ENCODE measurements at places on chromosomes 3 and 15.

DNA sequence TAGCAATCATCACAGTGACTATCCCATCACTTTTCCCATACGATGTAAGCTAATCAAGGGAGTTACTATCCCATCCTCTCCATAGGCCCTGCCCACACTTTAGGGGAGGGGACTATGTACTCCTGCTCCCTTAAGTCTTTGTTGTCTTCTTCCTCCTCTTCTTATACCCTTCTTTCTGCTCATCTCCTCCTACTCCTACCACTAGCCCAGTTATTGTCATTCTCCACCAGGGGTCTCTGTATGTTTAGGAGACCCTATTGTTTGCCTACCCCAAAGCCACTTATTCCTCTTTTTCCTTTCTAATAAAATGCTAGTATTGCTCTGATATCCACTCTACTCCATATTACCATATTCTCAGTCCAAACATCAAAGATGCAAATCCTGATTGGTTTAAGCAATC lies 27.8 kb downstream of the STAC start:
- DNase-seq: no peak

- no peak for DNase-seq
These were observed 586.6 kb downstream of the TAFA4 start for GRCh38 chr3:68345781-68346180.

DNA sequence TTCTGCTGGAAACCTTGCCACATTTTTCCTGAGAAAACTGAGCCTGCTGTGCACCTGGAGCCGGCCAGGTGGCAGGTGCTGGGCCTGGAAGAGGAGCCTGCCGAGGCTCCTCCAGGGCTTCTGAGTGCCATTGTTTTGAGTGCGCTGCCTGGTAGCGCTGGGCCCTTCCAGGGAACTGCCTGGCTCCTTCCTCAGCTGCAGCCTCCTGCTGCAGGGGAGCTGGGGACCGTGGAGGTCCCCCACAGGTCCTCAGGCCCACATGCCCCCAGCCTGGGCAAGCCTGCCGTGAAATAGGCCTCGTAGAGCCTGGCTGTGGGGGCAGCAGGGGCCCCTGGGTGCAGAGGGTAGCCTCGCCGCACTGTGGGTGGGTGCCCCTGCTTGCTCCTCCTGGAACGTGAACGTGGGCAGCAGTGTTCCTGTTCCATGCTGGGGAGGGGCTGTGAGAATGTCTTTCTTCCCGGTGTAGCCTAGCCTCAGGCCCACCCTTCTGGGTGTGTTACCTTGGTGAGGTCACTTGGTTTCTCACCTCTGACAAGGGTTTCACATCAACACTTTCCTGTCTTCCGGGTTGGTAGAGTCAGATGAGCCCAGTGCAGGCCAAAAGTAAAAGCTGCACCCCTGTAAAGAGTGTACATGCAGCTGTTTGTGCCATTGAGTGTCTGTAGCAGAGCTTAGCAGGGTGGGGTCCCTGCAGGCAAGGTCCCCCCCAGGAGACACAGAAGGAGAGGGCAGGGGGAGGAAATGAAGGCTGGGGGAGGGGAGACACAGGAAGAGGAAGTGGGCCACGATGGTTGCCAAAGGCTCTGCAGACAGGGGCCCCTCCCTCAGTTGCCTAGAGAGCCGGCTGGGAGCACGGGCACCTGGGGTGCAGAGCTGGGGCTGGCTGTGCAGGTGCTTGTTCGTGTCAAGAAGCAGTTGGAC lies 34.5 kb downstream of the KLF13 start:
- DNase-seq: peak; percentile 92

GRCh38 chr3:125589547-125590122 lies 5.7 kb downstream of the OSBPL11 start:
- no peak for DNase-seq

DNA sequence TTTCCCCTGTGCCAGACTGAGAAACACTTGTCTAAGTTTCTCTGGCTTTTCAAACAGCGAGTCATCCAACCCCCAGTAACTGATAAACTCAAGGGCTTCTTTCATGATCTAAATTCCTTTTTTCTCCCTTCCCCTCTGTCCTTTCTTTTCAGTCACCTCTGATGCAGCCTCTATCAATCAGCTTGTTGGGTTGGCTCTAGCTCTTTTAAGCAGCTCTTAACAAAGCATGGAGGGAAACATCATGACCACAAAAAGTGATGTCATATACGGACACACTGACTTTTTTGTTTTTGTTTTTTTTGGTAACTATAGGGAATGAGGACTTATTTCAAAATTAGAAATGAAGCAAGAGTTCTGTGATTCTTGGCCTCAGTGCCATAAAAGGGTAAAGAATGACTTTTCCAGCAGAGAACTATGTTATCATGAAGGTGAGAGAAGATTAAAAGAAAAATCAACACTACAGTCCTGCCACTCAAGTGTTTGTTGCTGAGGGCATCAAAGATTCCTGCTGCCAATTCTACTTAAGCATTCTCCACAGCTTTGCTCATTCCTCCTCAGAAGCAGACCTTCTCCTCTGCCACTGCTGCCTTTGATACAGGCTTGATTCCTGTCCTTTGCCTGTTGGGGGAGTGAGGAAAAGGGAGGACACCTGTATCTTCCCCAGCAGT lies 457.0 kb upstream of the ONECUT1 start:
- DNase-seq: no peak

DNA sequence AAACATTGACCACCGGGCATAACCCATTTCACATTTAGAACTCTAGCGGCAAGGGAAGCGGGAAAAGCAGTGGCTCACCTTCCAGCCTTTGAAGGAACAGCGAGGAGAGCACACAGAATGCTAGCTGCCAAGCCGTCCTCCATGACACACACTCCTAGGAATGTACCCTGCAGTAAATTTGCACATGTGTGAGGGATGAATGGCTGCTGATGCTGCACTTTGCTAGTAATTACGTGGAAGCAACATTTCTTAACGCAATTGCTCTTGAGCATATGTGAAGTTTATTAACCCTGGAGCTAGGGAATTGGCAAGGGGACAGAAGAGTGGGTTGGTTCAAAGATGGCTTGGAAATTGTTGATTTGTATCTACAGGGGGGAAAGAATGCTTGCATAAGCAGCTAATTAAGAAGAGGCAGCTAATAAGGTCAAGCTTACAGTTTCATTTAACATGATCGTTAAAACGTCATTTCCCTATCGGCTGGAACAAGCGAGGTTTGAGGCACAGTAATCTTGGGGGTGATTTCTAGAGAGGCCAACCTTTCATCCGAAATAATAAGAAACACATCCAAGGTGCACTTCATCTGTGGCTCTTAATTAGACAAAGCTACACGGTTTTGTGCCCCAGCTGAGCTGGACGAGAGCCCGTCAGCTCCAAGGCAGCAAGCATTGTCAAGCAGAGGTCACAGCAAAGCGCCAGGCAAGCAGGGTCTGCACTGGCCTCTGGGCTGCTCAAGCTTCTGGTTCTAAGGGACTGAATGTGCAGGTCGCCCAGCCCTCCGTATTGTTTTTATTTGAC lies 123.4 kb downstream of the CHSY1 start:
- no peak for DNase-seq

GRCh38 chr3:147311716-147312115 lies 94.6 kb downstream of the ZIC4 start:
- no peak for DNase-seq

- peak; percentile 27 for DNase-seq
These were observed 2.7 kb downstream of the ADAMTS7 start for GRCh38 chr15:78808550-78808949.

DNA sequence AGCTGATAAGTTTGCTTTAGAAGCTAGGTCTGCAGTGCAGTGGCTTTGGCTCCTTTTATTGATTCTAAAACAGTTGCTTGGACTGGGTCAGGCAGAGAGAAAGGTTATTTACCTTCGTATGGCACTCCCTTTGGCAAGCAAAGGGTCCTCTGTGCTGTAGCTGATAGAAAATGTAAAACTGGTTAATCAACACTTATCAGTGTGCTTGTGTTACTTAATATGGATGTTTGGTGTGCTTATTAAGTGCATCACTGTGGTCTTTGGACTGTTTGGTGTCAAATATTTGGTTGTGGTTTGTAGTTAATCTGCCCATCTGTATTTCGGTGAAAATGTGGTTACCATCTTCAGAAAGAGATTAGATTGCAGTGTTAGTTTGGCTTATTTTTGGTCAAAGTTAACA lies 16.0 kb downstream of the UBE2E2 start:
- no peak for DNase-seq

- no peak for DNase-seq
These were observed 409.4 kb downstream of the PDCD6IP start for GRCh38 chr3:34207806-34208205.

GRCh38 chr15:99423186-99424130 lies 142.3 kb upstream of the MEF2A start:
- DNase-seq: peak; percentile 60

GRCh38 chr3:178350763-178351162 lies 185.5 kb upstream of the KCNMB2 start:
- DNase-seq: no peak

DNA sequence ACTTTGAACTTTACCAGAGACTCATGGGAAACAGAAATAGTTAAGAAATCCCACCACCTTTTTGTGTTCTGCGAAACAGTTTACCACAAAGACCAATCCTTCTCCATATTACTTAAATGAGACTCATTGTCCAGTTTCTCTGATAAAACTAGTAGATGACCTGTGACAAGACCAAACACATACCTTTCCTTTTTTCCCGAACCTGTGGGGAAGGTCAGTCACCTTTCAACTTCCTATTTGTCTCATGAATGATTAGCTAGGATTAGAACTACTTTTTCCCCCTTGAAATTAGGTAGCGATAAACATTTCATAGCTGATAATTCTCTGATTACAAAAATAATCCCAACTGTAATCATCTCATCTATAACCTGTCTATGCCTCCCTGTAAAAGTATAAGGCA lies 2.3 kb upstream of the TBC1D5 start:
- DNase-seq: no peak

- no peak for DNase-seq
These were observed 52.7 kb downstream of the ZNF445 start for GRCh38 chr3:44424758-44425157.

GRCh38 chr3:159795681-159796175 lies 192.9 kb upstream of the IL12A start:
- DNase-seq: no peak

DNA sequence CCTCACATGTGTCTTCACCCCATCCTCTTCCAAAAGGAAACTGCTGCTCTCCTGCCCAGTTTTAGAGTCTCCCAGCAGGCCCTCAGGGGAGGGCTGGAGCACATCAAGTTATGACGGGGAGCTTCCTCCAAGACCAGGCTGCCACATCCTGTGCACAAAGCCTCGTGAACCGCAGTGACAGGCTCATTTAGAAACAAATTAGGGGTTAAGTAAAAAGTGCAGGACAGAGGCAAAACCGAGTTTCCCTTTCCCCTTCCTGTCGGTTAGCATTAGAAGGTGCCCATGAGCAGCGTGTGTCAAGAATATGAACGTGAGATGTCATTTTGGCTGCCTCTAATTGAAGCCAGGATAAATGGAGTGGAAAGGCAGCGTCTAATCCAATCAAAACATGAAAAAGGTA lies 199.7 kb downstream of the ARRDC4 start:
- no peak for DNase-seq

DNA sequence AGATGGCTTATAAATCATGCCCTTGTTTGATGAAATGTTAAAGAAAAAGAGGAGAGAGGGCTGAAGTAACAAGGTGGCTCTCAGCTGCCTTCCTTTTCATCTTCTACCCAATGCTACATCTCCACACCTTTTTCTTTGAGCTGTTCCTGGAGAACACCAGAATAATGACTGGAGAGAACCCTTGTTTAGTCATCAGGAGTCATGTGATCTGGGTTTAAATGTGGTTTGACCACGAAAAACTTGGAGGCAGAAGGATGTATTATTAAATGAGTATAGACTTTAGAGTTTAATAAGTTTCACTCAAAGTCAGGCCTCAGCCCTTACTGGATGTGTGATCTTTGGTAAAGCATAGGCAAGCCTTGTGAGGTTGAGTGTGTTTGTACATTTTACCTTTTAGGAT lies 230.3 kb upstream of the TBL1XR1 start:
- no peak for DNase-seq

DNA sequence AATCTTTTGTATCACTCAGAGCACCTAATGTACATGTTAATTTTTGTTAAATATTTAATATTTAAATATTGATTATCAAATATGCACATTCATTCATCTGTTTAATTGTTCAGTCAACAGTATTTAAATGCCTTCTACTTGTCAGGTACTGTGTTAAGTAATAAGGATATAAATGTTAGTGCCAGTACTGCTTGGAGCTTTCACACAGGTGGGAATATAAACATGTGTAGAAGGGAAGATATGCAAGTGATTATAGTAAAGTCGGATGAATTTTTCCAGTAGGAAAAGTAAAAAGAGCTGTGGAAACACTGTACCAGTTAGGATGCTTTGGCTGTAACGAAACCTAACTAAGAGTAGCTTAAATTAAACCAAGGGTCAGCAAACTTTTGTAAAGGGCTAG lies 95.4 kb downstream of the RSRC1 start:
- DNase-seq: no peak

DNA sequence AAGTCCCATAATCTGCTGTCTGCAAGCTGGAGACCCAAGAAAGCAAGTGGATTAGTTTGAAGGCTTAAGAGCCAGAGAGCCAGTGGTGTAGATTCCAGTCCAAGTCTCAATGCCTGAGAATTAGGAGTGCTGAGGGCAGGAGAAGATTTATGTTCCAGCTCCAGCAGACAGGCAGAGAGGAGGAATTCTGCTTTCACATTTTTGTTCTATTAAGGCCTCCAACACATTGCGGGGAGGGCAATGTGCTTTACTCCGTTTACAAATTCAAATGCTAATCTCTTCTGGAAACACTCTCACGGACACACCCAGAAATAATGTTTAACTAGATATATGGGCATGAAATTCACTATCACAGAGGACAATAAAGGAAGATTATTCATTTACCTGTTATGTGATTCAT lies 54.0 kb downstream of the DPH6 start:
- no peak for DNase-seq

DNA sequence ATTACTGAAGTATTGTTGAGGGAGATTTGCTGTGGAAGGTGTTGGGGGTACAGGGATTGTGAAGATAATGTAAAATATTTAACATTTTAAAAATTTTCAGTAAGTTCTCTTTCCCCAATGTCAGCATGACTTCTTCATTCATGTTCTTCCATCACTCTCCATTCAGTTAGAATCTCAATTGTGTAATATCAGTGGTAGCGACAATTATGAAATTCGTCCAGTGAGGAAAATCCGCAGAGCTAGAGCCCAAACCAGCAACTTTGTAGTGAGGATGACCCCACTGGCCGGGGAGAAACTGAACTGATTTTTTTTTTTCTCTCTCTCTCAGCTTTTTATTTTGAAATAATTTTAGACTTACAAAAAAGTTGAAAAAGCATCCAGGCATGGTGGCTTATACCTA lies 171.7 kb downstream of the PGPEP1L start:
- DNase-seq: no peak

GRCh38 chr3:101687142-101687931 lies 819 bp upstream of the RPL24 start:
- DNase-seq: no peak

GRCh38 chr15:35627696-35628095 lies 81.7 kb upstream of the DPH6 start:
- no peak for DNase-seq

- DNase-seq: no peak
These were observed 149.5 kb downstream of the ITPR1 start for GRCh38 chr3:4642611-4643010.
